ENCODE measurements at places on chromosomes 5 and 9.
A peak's percentile ranks its signal among the peaks of the same experiment; 100 is the strongest.

GRCh38 chr5:82491397-82491796 lies 213.2 kb upstream of the RPS23 start:
- no peak for DNase-seq

DNA sequence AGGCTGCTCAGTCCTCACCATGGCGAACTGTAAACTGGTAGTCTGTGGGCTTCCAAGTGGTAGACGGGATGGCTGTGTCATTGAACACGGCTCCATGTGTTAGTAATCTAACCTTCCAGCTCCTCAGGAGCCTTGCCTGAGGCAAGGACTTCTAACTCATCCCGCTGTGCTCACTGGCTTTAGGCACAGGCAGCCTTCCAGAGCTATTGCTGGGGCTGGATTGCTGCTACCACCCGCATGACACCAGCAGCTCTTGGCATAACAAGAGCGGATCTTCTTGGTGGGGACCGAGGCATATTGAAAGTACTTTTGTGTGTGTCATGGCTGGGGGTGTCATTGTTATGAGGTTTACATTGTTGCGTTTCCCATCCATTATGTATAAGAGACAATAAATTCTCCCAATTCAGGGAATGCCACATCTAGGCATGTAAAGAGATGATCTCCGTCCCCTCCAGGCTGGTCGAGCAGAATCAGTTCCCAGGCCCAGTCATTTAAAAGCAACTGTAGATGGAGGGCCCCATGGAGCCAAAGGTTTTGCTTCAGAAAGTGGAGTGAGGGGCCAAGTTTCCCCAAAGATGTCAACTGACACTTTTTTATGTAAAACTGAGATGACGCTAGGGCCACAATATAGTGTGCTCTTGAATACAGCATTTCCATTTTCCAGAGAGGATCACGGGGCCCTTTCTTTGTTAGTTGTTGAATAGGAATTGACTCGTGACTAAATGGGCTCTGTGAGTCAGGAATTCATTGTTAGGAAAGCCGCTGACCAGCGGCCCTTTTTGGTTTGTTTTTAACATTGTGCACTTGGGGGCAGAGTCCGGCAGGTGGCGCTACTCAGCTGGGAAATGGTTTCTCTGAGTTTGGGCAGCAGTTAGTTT lies 759.5 kb downstream of the TAF11L14 start:
- peak; percentile 39 for DNase-seq

GRCh38 chr9:136532799-136533774 lies 12.8 kb downstream of the NOTCH1 start:
- no peak for DNase-seq

DNA sequence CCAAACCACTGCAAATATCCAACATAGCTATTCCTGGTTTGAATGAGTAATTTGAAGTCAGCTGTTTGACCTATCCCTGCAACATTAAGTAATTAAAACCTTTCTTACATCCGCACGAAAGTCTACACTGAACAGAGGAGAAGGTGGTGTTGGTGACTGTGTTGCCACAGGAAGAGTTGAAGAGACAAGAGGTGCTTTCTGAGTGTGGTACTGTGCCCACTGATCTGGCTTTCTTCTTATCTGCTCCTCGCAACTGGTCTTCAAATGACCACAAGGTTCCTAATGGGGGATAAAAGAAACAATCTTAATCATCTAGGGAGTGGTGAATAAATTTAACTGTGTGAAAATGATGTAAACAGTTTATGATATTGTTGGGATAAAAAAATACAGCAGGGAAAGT lies 29.4 kb upstream of the PDCL start:
- no peak for DNase-seq

- no peak for DNase-seq
These were observed 6.8 kb upstream of the CLINT1 start for GRCh38 chr5:157865781-157866180.

DNA sequence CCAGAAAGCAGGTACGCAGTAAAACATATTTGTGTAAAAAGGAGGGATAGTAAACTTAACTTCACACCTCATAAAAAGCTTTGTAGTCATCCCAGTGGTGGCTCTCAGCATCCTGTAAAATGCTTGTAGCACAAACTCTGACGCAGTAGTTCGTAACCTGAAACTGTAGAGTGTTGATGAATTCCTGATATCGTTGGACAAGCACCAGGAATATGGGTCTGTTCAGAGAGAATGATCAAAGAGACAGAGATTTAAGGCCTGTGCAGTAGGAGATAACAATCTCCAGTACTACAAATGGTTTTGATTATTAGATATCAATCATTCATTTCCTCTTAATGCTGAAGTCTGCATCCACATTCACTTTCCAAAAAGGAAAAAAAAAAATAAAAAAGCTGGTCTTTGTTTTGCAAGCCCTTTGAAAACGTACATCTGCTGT lies 148.5 kb downstream of the KIAA0825 start:
- no peak for DNase-seq

GRCh38 chr9:16763946-16764345 lies 106.5 kb downstream of the BNC2 start:
- no peak for DNase-seq

GRCh38 chr5:124650951-124651662 lies 95.3 kb downstream of the ZNF608 start:
- no peak for DNase-seq

- no peak for DNase-seq
These were observed 252.2 kb downstream of the NR2F1-AS1 start for GRCh38 chr5:93328833-93329232.

Data from NCI-H446 treated with DMSO at 0.1 percent for 48 hours (cell line).